CD8-positive, alpha-beta memory T cell (primary cell): ENCODE measurements at places on chromosomes 12 and 14.
A peak's percentile ranks its signal among the peaks of the same experiment; 100 is the strongest.

GRCh38 chr12:115260762-115261675 lies 577.0 kb upstream of the TBX3 start:
- DNase-seq, result no peak

DNA sequence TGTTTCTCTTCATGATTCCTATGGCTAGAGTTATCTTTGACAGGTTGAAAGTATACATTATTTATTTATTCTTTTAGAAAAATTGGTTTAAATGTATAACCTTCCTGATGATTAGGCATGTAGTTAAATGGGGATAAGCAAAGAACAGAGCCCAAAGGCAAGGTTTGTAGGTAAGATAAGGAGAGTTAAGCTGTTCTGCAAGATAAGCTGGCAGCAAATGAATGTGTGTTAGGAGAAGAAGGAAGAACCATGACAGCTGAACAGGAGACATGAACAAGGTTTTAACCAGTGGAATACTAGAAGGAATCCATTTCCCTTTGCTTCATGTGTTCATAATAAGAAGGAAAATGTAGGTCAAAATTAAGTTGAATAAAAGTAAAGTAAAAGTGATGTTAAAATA lies 1330.1 kb upstream of the USP15 start:
- DNase-seq, result no peak

- DNase-seq, result no peak
These were observed 5.7 kb upstream of the NEK9 start for GRCh38 chr14:75132382-75133086.

- no peak for DNase-seq
These were observed 981 bp downstream of the SLC48A1 start for GRCh38 chr12:47773858-47774580.

DNA sequence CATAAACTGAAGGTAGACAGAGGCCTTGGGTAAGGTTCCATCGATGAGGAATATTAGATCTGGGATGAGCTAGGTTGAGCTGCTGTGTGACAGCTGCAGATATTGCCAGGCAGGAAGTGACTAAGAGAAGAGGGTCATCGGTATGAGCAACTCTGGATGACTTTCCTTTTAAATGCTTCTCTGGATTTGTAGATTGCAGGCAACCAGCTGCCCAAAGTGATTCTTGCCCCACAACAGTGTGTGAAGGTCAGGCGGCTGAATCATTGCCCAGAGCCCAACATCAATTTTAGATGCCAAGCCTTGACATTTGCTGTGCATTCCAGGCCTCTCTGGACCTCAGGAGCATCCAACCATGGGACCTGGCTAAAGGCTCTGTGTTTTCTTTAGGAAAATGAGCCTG lies 255.9 kb downstream of the DPF3 start:
- DNase-seq, result no peak

- DNase-seq, result peak; percentile 40
These were observed 86.5 kb downstream of the DAAM1 start for GRCh38 chr14:59274991-59275391.

DNA sequence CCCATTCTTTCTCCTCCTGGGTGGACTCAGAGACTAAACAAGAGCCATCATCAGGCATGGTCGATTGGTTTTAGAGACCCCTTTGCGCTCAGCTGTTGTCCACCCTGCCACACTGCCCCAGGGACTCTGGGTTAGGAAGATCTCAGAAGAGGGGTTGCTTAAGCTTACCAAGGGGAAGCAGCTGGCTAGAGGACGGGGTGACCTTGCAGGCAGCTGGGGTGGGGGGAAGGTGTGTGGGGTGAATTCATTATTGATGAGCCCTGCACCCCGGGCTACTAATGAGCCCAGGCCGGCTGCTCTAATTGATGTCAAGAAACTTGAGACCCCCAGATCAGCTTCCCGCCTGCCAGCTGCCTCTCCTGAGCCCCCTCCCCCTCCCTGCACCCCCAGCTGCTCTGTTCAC lies 8.7 kb upstream of the ZNF385A start:
- DNase-seq, result no peak

- no peak for DNase-seq
These were observed 127.2 kb downstream of the RIMBP2 start for GRCh38 chr12:130588696-130589539.

DNA sequence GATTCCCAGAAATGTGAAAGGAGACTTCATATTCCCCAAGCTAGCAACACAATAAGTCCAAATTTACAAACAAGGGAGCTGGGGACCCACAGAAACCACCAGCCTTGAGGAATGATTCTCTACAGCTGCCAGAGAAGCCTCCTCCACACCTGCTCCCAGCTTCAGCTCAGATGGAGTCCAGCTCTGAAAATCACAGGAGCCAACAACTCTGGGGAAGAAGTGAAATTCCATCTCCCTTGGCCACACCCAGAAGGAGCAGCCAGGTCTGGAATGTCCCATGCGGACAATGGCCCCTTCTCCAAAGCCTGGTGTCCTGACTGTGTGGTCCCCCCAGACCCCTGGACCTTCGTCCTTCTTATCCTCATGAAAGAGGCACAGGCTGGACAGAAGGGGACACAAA lies 45.4 kb downstream of the SYNE3 start:
- DNase-seq, result no peak

GRCh38 chr14:91265404-91265803 lies 20.9 kb upstream of the GPR68 start:
- no peak for DNase-seq

- DNase-seq, result no peak
These were observed 36.2 kb downstream of the PRMT8 start for GRCh38 chr12:3527181-3527580.

GRCh38 chr12:130164936-130165335 lies 2.7 kb downstream of the FZD10 start:
- no peak for DNase-seq

DNA sequence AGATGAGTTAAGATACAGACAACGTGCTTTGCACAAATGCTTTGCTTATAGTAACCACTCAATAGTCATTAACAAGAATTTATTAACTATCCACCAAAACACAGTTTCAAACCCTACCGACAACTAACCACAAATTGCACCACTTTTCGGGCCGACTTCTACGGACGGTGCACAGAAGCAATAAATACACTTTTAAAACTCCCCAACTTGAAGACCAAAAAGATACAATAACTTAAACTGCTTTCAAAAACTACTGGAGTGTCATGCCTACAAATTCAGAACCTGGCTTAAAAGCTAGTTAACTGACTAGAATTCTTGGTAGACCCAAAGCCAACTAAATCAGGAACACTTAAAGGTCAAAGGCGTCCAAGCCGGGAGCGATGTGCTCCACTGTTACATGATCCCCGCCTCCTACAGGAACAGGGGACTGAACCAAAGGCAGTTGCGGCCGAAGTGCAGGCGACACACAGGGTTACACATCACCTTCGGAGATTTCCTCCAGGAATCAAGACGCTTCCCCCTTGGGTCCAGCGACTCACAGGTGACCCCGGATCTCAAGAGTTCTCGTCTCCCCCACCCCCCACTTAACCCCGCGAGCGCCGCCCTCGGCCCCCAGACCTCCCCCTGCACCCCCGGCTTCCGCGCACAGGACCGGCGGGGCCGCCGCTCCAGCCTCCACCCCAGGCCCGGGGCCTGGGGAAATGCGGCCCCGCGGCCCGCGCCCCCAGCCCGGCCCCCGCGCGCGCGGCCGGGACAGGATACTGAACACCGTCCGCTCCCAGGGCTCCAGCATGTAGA lies 507 bp downstream of the SPTSSA start:
- DNase-seq, result peak; percentile 5

DNA sequence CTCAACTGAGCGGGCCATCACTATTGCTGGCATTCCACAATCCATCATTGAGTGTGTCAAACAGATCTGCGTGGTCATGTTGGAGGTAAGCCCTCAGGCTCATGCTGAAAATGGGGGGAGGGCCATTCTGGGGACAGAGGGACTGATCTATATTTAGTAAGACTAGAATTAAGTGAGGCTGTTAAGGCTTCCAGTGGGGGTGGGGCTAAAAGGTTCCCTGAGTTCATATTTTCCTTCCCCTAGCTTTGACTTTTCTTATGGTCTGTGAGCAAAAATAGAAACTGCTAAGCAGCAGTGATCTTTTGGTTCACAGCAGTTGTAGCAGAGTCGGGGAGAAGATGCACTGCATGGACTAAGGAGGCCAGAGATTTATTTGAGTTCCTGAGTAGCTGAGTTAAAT lies 9.2 kb downstream of the PCBP2 start:
- no peak for DNase-seq

GRCh38 chr12:29428633-29429032 lies 47.7 kb upstream of the ERGIC2 start:
- no peak for DNase-seq

GRCh38 chr12:56632701-56633467 lies 2.8 kb upstream of the BAZ2A start:
- no peak for DNase-seq

DNA sequence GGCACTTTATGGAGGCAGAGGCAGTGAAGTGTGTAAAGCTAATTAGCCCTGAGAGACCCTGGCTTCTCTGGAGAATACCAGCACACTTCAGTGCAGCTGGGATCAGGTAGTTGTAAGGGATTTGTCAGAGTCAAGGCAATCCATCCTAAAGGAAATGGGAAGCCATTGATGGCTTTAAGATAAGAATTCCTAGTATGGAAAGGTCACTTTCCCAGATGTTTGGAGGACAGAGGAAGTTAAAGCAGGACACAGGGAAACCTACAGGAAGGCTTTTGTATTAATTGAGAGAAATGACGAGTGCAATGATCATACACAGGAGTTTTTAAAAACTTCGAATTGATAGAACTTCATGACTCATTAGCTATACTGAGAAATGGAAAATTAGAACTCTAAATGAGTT lies 254.4 kb downstream of the SLC16A7 start:
- DNase-seq, result no peak

- DNase-seq, result no peak
These were observed 7.8 kb downstream of the AKT1 start for GRCh38 chr14:104787736-104788135.

- DNase-seq, result no peak
These were observed 37.7 kb upstream of the TXNRD1 start for GRCh38 chr12:104177663-104178501.

DNA sequence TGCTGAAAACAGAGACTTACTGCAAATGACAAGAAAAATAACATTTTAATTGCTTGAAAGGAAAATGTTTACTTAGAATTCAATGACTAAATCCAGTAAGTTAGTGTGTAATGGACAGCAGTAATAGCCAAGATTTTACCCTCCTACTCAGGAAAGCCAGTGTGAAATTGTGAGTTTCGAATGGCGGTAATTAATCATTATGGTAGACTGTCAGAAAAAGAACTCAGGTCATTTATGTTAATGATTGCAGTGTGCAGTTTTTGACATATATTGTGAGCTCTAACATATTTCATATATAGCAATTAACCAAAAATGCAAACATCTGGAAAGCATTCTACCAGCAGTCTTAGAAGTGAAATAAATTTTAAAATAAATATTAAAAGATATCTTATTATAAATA lies 60.3 kb downstream of the PDZRN4 start:
- no peak for DNase-seq

DNA sequence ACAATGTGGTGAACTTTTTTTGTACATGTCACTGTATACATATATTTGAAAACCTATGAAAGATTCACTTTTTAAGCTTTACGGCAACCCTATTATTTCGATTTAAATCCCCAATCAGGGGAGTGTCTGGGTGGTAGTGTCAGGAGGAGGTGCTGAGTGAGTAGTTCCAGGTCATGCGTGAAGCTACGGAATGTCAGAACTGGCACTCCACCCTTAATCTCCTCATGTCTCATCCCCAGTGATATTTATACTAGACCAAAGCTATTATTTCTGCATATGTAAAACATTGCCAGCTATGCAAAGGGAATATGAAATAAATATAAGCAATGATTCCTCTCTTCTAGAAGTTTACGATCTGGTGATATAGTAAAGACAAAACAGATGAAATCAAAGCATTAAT lies 12.3 kb downstream of the NR1H4 start:
- no peak for DNase-seq

- DNase-seq, result peak; percentile 80
These were observed 9.8 kb downstream of the CPNE6 start for GRCh38 chr14:24080888-24081738.

DNA sequence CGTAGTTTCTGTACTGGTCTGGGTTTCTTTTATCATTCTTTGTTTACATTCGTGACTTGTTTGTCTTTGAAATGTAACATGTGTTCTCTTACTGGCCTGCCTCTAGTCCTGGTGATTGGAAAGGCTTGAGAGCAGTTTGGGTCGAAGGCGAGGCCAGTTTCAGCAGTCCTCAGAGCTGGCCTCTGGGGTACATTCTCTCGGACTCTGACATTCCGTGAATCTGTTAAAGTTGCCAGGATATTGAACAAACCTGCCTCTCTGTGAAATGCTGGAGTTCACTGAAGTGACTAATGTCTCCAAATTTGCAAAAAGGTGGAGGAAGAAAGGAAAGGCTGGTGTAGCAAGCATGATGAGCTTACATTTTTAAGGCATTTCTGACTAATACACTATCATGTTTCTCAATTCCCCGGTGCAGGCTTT lies 1.5 kb downstream of the PLEKHA5 start:
- DNase-seq, result no peak

GRCh38 chr14:88933191-88933590 lies 108.7 kb downstream of the TTC8 start:
- DNase-seq, result no peak

- DNase-seq, result no peak
These were observed 32.8 kb downstream of the CCDC91 start for GRCh38 chr12:28223025-28223554.

DNA sequence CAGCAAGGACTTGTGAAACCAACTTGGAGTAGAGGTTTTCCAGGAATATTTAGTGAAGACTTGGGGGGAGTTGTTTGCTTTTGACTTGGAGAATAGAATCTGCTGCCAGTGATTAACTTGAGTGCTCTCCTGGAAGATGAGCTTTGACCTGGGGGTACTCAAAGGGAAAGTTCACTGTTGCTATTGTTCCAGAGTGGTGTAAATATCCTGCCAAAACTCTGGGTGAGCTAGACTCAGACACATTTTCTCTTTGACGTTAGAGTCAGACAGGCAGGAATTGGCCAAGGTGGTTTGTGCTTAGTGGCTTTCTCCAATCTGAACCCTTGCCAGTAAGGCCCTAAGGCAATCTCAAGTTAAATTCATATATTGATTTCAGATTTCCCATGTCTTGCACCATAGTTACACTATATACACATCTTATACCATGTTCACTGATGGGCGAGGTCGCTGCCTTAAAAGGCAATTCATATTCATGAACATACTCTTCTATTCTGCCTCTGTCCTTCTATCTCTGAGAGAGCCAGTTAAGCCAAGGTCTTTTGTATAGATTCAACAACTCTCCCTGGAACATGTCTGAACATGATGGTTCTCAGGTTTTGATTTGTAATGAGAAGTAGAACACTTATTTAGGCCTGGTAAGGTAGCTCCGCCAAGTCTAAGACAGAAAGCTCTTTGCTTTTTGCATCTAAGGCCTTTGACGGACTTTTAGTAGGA lies 204.6 kb upstream of the SLC38A2 start:
- DNase-seq, result no peak

DNA sequence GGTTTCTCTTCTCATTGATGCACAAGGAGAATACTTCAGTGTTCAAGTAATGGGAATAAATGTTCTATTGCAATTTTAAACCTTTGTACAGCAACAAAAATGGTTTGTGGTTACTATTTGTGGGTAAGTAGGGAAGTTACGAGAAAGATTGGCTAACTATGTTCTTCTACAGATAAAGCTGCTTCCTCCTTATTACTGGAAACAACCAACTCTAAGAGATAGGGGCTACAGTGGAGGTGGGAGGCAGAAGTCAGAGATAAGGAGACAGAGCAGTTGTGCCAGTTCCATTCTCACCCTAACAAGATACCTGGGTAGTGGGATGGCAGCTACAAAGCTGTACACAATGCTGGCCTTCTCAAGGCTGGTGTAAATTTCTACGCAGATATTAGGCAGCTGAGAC lies 16.2 kb downstream of the NOXRED1 start:
- DNase-seq, result no peak
